ENCODE measurements at places on chromosomes 7 and 10.

- no peak for DNase-seq
Measured at GRCh38 chr7:14487701-14488395, 414.7 kb downstream of the DGKB start.

DNA sequence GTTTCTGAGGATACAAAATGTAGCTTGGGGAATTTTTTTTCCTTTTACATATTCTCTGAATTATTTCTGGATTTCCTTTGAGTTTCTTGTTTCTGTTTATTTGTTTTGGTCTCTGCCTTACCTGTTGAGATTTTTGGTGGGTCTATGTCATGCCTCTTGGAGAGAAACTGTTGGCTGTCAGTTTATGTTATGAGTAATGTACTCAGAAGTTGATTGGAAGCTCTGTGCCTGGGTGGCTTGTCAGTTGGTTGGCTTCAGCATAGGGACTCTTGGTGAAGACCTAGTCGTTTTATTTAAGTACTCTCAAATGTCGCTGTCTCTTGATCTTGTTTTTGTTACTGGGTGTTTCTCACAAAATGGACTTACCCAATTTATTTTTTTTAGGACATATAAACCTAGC, 132.4 kb downstream of the CDK14 start:
- no peak for DNase-seq

GRCh38 chr10:104646146-104646545, 5.1 kb downstream of the SORCS3 start:
- no peak for DNase-seq

- no peak for DNase-seq
Measured at GRCh38 chr10:24777196-24777595, 53.5 kb upstream of the ARHGAP21 start.

GRCh38 chr7:83178796-83179195, 16.1 kb upstream of the PCLO start:
- peak; percentile 35 for DNase-seq

- no peak for DNase-seq
Measured at GRCh38 chr10:47456079-47456785, 27.7 kb downstream of the ANXA8 start.

DNA sequence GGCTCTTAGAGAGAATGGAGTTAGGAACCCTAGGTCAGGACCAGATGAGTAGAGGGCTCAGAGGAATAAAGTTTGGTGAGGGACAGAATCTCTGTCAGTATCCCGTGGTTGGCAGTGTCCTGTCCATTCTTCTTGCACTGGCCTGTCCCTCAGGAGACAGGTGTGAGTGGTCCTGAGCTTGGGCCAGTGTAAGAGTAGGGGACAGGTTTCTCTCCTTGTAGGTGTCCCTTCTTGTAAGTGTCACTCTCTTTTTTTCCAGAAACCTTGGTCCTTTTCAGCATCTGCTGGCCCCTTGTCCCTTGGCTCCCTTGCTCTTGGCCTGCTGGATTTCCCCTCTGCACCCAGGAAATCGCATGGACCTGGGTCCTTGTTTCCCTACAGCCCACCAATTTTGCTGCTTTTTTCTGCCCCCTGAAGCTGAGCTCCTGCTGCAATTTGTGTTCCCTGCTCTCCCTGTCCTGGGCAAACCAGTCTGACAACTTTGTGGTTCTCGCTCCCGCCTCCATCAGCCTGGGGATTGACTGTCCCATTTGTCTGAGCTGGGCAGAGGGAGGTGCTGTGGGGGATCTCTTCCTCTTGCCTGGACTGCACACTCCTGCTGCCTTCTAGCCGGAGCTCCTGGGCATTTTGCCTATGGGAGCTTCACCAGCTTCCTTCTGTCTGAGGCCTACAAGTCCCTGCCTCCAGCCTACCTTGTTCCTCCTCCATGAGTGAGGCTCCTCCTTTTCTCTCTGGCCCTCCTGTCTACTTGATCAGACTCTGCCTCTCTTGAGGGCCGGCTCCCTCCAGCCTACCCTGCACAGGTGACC, 6.5 kb downstream of the TSPAN14 start:
- DNase-seq: no peak
